Left lobe of liver (tissue), 2 donors: ENCODE measurements at places on chromosomes 4 and X. TPM values are rescaled to one million over a fixed set of nuclear protein-coding genes. Genes with fewer than 3 reads are reported as not detected.

- no peak for DNase-seq
Observed at GRCh38 chr4:38073596-38074234, 113.5 kb downstream of the PTTG2 start.

DNA sequence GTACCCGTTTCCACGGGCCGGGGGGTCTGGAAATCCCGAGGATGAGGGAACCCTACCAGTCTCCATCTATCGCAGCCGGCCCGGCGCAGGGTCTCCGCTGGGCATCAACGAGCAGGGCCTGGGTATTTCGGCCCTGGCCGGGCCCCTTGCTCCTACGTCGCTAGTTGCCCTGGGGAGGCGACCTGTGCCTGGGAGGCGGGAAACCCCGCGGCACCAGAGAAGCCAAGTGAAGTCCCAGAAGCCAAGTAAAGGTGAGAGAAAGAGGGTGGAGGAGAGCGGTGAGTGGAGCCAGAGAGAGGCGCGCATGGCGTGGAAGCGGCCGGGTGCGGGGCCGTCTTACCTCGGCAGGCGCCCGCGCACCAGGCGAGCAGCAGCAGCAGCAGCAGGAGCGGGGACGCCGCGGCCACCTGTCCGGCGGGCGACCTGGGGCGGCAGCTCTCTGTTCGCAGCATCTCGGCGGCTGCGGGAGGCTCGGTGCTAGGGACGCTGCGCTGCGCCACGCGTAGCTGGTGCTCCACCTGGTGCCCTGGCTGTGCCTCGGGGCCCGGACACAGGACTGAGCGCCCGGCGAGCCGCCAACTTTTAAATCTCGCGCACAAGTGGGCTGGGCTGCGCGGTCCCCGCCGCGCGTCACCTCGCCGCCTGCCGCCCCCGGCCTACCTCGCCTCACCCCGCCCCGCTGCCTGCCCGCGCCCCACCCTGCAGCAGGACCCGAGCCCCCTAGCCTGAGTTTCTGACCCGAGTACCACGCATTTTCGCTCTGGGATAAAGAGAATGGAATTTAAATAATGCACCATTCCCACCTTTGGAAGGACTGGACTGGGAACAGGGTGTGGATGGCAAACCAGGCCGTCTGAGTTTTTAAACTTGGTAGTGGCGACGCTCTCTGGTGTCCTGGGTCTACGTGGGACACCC is at the start of gene NMU:
NMU (minus strand) TSS at position 558 of the 915 bp plus-strand sequence; CDS start at position 452, 106 bp downstream.
- peak; percentile 46 for DNase-seq

GRCh38 chr4:56195025-56195424 is 192.3 kb downstream of the AASDH start:
- DNase-seq = no peak

DNA sequence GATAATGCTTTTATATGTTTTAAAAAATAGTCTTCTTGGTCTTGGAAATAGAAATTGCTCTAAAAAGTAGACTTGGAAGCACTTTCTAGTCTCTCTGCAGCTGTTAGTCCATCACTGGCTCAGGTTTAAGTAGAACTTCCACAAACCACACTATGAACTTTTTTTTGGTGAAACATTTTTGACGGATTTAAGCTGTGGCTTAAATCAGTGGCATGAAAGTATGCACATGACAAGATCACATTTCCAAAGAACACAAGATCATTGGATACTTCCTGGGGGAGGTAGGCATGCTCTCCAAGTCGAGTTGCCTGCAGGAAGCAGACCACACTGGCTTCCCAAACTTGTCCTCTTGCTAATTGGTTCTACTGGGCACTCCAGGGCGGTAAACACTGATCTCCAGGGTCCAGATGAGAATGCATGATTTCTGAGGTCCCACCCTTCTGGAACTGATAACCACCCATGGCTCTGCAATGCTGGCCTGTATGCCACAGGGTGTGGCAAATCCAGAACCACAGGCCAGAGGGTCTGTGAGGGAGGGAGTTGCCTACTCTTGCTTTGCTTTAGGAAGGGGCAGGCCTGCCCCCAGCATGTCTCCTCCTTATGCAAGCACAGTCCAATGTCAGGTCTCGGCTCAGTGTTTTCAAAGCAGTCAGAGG is 331.9 kb upstream of the SFRP2 start:
- no peak for DNase-seq

DNA sequence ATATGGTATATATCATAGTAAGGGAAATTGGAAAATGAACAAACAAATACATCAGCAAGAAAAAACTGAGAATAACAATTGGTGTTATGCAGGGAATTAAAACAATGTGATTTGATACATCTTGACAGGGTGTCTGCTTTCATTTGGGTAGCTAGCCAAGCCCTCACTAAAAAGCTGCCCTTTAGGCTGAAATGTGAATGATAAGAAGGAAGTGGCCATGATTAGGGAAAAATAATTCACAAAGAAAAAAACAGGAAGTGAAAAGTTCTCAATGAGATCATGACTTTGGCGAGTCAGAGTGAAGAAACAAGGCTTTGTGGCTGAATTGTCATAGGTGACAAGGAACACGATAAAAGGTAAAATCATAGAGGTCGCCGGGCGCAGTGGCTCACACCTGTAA is 675.8 kb upstream of the SLIT2 start:
- no peak for DNase-seq

GRCh38 chrX:128781506-128781905 is 729.3 kb upstream of the ACTRT1 start:
- no peak for DNase-seq

- DNase-seq = no peak
Observed at GRCh38 chr4:167114416-167114971, 119.8 kb downstream of the SPOCK3 start.

DNA sequence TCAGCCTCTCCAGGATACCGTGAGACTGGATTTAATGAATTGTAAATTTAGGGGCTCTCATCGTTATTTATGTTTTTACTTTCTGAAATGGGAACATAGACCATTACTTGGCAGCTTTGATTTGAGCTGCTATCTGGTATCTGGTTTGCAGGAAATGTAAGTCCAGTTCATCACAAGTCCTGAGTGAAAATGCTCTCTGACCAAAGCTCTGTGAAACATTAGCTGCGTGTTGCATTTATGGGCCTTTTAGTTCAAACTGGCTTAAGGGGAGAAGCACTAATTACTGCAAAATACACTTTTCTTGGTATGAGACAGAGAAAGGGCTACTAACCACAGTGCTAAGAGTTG is 420 bp downstream of the CC2D2A start:
- no peak for DNase-seq

DNA sequence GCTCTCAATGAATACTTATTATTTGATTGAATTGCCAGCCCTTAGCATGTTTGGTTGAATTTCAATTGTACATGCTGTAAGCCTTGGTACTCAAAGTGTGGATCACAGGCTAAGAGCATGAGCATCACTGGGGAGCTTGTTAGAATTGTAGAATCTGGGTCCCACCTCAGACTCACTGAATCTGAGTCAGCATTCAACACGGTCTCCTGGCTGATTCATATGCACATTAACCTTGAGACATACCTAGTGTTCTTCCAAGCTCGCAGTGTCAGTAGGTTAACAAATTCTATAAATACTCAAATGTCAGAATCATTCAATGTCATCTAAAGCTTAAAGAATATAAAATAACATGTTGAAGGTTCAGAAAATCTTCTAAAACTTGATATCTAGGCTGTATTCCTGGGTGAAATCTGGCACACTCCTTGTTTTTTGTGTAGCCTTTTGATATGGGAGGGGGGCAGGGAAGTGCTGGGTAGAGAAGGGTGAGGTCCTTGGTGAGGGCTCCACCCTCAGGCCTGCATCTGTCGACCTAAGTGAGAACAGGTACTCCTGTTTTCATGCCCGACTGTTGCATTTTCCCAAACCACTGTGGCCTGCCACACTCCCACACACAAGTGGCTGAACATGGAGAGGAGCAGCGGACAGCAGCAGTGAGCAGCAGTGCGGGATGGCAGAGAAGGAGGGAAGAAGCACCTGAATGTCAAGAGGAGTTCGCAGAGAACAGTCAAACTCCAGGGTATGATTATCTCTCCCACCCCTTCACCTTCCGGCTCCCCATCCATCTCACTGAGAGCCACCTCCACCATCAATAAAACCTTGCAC is 529.6 kb upstream of the IGFBP7 start:
- no peak for DNase-seq

Gene SULT1B1
- total RNA-seq = 31.0 TPM

Gene TMEM165
- 15.8 TPM for total RNA-seq

Gene RPS6KA6
- total RNA-seq = 0.58 TPM
